ENCODE measurements at places on chromosomes 6 and 20. TPM values are rescaled to one million over a fixed set of nuclear protein-coding genes. Genes with fewer than 3 reads are reported as not detected.

The CRISP2 gene
- not detected for total RNA-seq

The BTN1A1 gene
- not detected for total RNA-seq

The SNAI1 gene
- 1.7 TPM for total RNA-seq

The TEAD3 gene
- 23.3 TPM for total RNA-seq

The VSX1 gene
- not detected for total RNA-seq

The POU5F1 gene
- total RNA-seq = 121 TPM

The ZNF831 gene
- 1.8 TPM for total RNA-seq

DNA sequence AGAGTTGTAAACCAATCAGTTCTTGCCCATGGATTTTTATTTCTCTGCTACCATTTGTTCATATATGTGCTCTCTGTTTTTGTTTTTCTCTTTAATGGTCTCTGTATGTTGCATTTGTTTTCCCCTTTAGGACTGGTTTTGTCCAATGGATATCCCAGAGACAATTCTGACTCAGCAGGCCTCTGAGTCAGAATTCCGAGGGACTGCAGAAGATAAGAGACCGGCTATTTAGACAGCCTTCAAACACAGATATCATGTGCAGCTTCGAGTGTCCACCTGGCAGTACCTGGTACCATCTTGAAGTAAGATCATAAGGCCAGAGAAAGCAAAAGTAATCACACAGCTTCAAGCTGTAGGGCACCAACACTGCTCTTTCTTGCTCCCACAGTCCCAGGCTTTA, 125.5 kb downstream of the ELOVL4 start:
- no peaks in the 10 kb centered on the region for H3K36me3 ChIP-seq
- DNase-seq = no peak
- H3K4me3 ChIP-seq = no peak overlapping the region
- no peaks in the 10 kb centered on the region for H3K4me1 ChIP-seq
- no peaks in the 10 kb centered on the region for H3K27me3 ChIP-seq

GRCh38 chr6:37134396-37135191, 35.4 kb upstream of the PIM1 start:
- DNase-seq = no peak
- H3K4me1 ChIP-seq = peaks cover 61% of the 10 kb centered on the region
- no peak overlapping the region for H3K4me3 ChIP-seq
- H3K27ac ChIP-seq = peak overlapping the region; percentile 66

GRCh38 chr6:107209406-107210305, 94.3 kb upstream of the BEND3 start:
- H3K4me3 ChIP-seq = no peak overlapping the region
- H3K36me3 ChIP-seq = no peaks in the 10 kb centered on the region
- H3K27ac ChIP-seq = no peak overlapping the region
- H3K27me3 ChIP-seq = no peaks in the 10 kb centered on the region

- no peak for DNase-seq
- H3K4me3 ChIP-seq = no peak overlapping the region
- H3K27ac ChIP-seq = no peak overlapping the region
- H3K27me3 ChIP-seq = no peaks in the 10 kb centered on the region
Measured at GRCh38 chr6:106844930-106845329, 129.6 kb downstream of the CD24 start.

DNA sequence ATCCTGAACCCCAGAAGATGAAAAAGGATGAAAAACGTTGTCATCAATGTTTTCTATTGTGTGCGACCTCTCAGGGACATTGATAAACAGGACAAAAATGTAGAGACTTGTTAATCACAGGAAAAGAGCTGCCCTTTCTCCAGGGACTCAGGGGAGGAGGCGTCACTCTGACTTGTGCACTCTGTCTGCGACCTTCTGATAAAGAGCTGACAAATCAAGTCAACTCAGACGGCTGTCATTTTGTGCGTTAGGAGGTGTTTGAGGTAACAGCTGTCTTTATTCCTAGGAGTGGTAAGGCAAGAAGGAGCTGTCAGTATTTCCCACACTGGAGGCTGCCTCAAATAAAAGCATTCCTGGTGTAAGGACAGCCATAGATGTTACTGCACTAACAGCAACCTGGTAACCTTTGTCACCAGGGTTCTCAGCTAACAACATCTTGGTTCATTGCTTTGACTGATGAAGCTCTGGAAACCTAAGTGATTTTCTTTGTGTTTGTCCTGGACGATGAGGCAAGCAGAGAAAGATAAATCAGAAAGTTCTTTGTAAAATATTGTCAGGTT, 38.6 kb upstream of the NXT1 start:
- no peak overlapping the region for H3K4me3 ChIP-seq
- no peaks in the 10 kb centered on the region for H3K36me3 ChIP-seq
- no peaks in the 10 kb centered on the region for H3K27me3 ChIP-seq
- H3K27ac ChIP-seq = no peak overlapping the region
- no peaks in the 10 kb centered on the region for H3K4me1 ChIP-seq

GRCh38 chr6:25918083-25918683, 12.3 kb downstream of the SLC17A2 start:
- no peaks in the 10 kb centered on the region for H3K4me1 ChIP-seq
- H3K36me3 ChIP-seq = no peaks in the 10 kb centered on the region
- DNase-seq = no peak
- H3K27ac ChIP-seq = no peak overlapping the region

DNA sequence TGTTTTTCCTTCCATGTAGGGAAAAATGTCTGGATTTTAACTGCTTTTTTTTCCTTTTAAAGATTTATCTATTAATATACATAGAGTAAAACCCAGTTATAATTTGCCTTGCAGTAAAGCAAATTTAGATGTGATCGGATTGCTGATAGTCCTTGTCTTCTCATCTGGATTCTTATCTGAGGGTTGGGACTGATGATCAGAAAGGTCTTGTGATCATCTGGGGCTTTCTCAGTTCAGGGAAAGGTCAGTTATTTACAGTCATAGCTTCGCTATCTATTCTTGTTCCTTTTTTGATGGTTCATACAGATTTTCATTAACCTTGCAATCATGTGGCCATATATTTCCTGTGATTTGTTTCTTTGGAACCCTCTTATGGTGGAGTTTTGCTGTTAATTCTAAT, 63.8 kb upstream of the CLDN20 start:
- H3K27me3 ChIP-seq = no peaks in the 10 kb centered on the region
- no peak for DNase-seq
- no peak overlapping the region for H3K4me3 ChIP-seq
- H3K4me1 ChIP-seq = peaks cover 24% of the 10 kb centered on the region
- H3K27ac ChIP-seq = no peak overlapping the region

GRCh38 chr20:20014659-20015058, 2.5 kb upstream of the NAA20 start:
- H3K4me1 ChIP-seq = no peaks in the 10 kb centered on the region
- H3K27ac ChIP-seq = no peak overlapping the region
- no peak for DNase-seq
- no peaks in the 10 kb centered on the region for H3K36me3 ChIP-seq
- no peaks in the 10 kb centered on the region for H3K27me3 ChIP-seq

DNA sequence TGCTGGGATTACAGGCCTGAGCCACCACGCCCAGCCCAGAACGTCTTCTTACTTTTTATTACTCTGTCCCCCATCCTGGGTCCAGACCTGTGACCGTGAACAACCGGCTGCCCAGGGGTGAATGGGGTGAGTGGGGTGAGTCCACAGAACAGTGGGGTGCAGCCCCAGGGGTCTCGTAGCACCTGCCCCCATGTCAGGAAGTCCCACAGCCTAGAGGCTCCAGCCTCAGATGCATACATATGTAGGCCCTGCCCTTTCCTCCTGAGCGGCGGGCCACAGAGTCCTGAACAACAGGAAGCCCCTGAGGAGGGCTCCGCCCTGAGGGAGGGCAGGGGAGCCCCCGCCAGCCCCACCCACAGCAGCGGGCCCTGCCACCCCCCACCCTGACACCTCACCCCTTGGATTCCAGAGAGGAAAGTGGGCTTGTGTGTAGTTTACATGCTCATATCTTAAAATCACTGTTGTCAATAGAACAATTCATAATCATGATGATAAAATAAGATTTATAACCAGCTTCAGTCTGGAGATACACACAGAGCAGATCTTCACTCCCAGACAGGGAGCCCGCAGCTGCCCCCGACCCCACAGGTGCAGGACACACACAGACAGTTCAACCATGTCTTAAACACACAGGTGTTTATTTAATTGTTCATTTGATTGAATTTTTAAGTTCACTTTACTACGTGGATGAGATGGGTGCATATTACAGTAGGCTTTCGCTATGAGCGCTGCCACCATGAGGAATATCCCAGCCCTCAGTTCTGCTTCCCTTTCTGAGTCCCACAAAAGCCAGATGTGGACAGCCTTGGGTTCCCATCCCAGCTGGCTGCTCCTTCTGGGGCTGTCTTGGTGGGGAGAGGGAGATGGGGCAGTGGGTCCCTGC, 12.4 kb upstream of the GMEB2 start:
- peaks cover 32% of the 10 kb centered on the region for H3K4me1 ChIP-seq
- DNase-seq = peak; percentile 92
- no peaks in the 10 kb centered on the region for H3K27me3 ChIP-seq

GRCh38 chr6:92810913-92811312, 608.4 kb downstream of the EPHA7 start:
- H3K27ac ChIP-seq = no peak overlapping the region
- no peaks in the 10 kb centered on the region for H3K36me3 ChIP-seq
- no peak for DNase-seq
- no peak overlapping the region for H3K4me3 ChIP-seq

GRCh38 chr6:143485967-143486366, 25.6 kb downstream of the FUCA2 start:
- H3K4me1 ChIP-seq = no peaks in the 10 kb centered on the region
- no peak overlapping the region for H3K4me3 ChIP-seq
- no peak for DNase-seq
- H3K36me3 ChIP-seq = no peaks in the 10 kb centered on the region
- H3K27me3 ChIP-seq = no peaks in the 10 kb centered on the region
- no peak overlapping the region for H3K27ac ChIP-seq

DNA sequence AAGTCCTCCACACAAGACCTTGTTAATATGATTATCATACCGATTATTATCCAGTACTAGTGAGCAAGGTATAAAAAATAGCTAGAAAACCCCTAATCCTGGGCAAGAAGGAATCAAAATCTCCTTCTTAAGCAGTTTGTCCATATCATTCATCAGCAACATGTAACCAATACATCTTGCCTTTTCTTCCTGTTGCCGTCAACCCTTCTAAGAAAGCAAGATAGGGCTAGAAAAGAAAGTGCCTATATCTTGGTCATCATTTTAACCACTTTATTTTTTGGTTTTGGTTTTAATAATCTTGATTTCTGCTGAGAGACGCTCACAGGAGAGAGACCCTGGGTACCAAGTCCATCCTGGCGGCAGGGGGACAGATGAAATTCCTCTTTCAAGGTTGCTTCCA, 27.2 kb upstream of the PREX1 start:
- H3K4me3 ChIP-seq = no peak overlapping the region
- H3K27ac ChIP-seq = no peak overlapping the region
- no peaks in the 10 kb centered on the region for H3K4me1 ChIP-seq
- H3K27me3 ChIP-seq = no peaks in the 10 kb centered on the region
- no peaks in the 10 kb centered on the region for H3K36me3 ChIP-seq

DNA sequence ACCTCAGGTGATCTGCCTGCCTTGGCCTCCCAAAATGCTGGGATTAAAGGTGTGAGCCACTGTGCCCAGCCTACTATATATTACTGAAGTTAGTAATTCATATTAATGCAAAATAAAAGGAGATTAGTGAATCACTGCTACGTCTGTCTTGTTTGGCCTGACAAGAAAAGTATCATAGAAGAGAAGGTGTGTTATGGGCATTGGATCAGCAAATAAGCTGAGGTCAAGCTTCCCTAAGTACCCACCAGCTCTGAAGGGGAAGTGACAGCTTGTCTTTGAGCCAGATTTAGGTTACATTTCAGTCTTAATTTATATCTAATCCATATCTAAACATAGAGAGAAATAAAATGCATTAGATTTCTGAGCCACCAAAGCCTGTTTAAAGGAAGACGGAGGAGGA, 7.1 kb downstream of the SGK1 start:
- no peaks in the 10 kb centered on the region for H3K27me3 ChIP-seq
- no peak for DNase-seq
- no peaks in the 10 kb centered on the region for H3K4me1 ChIP-seq
- H3K36me3 ChIP-seq = no peaks in the 10 kb centered on the region

DNA sequence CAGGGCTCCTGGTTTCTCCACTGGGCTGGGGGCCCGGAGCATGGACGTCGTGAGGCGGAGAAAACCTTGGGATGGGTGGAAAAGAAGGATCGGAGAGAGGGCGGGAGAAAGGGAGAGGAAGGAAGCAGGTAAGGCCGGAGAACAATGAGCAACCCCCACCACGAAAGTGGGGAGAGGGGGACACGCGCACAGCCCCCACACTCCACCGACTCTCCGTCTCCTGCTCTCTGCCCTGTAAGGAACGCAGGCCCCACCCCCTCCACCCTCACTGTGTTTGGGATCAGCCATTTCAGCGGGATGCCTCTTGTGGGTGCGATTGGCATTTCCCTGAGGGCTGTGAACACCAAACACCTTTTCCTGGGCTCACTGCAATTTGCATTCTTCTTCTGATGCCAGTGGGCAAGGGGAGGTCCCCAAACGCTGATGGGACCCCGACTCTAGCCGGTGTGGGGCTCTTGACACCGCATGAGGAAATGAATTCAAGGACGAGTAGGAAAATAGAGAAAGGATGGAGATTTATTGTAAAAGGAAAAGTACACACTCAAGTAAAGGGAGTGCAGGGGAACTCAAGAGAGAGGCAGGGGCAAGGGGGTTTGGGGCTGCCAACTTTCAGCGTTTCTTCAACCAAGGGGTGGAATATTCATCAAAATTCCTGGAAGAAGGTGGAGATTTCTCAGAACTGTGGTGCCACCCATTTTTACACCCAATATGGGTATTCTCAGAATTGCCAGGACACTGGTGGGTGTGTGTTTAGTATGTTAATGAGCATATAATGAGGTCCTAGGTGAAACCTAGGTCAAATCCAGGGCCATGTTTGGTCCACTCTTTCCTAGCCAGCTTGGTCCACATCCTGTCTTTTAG, 13.1 kb upstream of the RAET1L start:
- no peak for DNase-seq
- no peaks in the 10 kb centered on the region for H3K36me3 ChIP-seq
- no peaks in the 10 kb centered on the region for H3K27me3 ChIP-seq
- H3K27ac ChIP-seq = no peak overlapping the region

DNA sequence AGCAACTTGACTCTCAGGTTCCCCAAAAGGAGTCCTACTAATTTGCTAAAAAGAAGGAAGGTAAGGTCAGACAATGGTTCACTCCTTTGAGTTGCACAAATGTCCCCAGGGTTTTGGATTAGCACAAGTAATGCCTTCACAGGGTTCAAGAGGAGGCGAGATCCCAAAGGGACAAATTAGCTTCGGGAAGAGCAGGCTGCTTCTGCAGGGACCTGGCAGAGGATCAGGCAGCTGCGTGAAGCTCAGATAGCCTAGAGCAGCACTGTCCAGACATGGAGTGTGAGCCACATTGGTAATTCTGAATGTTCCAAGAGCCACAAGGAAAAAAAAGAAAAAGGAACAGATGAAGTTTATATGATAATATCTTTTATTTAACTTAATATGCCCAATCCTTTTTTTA, 115.4 kb downstream of the CFAP61 start:
- no peaks in the 10 kb centered on the region for H3K4me1 ChIP-seq
- H3K27ac ChIP-seq = no peak overlapping the region
- H3K4me3 ChIP-seq = no peak overlapping the region
- H3K36me3 ChIP-seq = no peaks in the 10 kb centered on the region
- H3K27me3 ChIP-seq = no peaks in the 10 kb centered on the region

All from Peyer's patch (tissue), 4 donors.